ENCODE measurements at places on chromosomes 3 and 15.

DNA sequence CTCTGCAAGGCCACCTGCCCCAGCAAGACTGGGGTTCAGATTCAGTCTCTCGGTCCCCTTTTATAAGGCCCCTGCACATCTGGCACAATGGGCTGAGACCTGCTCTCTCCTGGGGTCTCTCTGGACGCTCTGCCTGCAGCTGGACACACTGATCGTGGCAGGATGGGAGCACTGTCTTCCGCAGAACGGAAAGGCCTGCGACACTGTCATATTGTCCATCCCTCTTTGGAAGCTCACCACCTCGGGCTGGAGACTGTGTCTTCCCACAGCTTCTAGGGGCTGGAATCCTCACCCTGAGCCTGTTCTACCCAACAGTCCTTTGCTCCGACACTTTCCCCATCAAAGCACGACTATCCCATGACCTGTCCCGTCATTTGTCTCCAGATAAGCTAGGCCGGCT is 11.5 kb upstream of the IGDCC4 start:
- DNase-seq = no peak

- no peak for DNase-seq
These were observed 131.9 kb upstream of the STAC start for GRCh38 chr3:36248374-36248773.

DNA sequence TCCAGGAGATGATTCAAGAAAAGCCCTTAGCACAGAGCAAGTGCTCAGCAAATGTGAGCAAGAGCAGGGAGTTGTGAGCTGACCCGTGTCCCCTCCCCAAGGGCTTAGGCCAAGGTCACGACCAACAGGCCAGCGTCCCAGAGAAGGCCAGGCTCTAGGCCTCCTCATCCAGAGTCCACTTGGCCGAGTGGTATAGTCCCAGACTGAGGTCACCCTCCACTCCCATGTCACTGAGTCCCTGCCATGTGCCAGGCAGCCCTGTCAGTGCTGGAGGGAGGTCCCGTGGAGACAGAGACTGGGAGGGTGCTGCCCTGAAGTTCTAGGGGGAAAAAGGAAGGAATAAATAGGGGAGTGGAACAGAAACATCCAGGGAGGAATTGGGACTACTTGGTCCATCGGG is 44.0 kb downstream of the TPRA1 start:
- no peak for DNase-seq

- DNase-seq = no peak
These were observed 196.0 kb downstream of the LRTM1 start for GRCh38 chr3:54731732-54732445.

- DNase-seq = no peak
These were observed 98.1 kb upstream of the CTNNB1 start for GRCh38 chr3:41101231-41101630.

DNA sequence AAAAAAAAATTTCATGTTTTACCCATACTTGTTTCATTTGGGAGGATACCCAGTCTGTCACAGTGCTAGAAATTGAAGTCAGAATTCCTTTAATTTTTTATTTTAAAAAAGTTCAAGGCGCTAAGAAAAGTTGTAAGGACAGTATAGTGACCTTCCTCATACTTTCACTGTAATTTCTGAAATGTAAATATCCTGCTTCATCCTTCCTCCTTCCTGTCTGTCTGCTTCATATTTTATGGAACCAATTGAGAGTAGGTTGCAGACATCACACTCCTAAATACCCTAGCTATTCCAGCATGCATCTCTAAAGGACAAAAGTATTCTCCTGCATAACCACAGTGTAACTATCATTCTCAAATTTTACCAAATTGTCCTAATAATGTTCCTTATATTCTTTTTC is 35.8 kb downstream of the CMTM8 start:
- no peak for DNase-seq

DNA sequence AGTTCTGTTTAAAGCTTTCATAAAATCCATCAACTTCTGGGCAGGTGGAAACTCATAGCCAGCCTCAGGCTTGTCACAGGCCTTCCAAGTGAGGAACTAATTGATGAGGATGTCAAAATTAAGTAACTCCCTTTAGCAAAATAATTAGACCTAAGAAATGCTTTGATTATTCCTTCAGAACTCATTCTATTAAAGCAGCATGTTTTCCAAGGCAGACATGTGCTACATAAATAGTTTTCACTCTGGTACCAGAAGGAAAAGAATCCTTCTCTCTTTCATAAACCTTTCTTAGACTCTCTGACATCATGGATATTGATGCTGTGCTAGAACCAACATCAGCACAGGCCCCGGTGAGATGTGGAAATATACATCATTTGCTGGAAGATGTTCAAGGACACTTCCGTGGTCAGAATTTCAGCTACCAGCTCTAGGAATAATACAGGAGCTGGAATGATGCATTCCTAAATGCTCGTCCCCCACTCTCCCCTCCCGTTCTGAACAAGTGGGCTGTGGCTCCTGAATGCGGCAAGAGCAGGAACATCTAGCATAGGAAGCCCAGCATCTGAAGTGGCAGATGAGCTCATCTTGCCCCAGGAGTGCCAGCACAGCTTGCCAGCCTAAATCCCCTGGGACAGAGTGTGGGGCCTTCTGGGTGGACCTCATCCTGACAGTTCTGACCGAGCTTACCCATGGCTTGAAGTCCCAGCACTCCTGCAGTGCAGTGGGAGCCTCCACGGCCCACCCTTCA is 82.4 kb downstream of the WWTR1 start:
- no peak for DNase-seq

DNA sequence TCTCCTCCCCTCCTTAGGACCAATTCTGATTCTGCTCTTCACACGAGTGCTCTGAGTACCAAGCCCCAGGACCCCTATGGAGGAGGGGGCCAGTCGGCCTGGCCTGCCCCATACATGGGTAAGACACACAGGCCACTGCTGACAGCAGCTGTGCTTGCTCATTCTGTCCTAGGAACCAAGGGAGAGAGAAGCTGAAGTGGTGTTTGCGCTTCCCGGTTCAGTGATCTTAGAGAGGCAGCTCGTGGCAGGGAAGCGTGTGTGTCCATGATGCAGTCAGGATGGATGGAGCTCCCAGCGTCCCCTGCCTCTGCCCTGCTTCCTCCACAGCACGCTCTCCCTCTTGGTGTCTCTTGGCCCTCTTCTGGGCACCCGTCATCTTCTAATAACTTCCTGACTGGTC is 77.6 kb downstream of the CRTC3 start:
- DNase-seq = no peak

DNA sequence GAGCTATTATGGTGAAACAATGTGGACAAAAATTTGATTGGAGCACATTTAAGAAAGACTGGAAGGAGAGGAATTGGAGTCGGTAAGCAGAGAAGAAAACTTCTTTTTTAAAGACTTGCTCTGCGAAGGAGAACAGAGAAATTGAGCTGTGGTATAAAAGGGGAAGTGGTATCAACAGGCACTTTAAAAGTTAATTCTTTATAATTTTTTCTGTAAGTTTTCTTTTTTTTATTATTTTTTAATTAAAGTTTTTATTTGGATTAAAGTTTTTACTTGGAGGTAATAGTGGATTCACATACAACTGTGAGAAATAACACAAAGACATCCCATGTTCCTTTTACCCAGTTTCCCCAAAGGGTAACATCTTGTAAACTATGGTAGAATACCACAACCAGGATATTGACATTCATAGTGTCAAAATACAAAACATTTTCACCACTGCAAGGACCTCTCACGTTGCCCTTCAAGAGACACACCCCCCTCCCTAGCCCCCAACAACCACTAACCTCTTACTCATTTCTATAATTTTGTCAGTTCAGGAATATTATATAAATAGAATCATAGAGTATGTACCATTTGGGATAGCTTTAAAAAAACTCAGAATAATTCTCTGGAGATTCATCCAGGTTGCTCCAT is 33.8 kb upstream of the XIRP1 start:
- DNase-seq = no peak

DNA sequence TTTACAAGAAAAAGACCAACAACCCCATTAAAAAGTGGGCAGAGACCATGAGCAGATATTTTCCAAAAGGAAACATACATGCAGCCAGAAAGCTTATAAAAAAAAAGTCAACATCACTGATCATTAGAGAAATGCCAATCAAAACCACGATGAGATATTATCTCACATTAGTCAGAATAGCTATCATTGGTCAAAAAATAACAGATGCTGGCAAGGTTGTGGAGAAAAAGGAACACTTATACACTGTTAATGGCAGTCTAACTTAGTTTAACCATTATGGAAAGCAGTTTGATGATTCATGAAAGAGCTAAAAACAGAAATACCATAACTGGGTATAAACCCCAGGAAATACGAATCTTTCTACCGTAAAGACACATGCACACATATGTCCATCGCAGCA is 76.3 kb downstream of the SUCNR1 start:
- DNase-seq = no peak

All from retinal pigment epithelial cell (primary cell).